ENCODE measurements at places on chromosomes 5 and 9.
A peak's percentile ranks its signal among the peaks of the same experiment; 100 is the strongest.

GRCh38 chr5:115377468-115378217 lies 81.2 kb upstream of the CCDC112 start:
- DNase-seq = peak; percentile 96

DNA sequence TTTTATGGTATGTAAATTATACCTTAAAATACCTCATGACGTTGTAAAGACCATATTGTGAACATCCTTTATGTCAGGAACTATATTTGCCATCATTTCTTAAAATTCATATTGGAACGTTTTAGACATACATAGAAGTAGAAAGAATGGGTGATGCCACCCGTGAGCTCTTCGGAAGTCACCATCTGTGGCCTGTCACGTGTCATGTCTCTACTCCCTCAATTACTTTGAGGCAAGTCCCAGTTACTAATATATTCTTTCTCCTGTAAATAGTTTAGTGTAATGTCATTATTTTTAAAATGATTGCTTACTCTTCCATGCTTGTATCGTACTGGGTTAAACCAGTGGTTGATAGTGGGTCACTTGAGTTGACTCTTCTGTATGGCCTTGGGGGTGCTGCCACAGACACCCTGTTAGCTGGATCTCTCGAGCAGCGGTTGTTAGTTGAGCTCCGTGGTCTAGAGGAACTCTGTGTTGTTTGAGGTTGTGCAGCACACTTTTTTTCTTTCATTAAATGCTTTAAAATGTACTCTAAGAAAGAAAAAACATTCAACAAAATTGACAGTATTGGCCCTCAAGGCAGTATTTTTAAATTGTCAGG lies 66.2 kb downstream of the TRIO start:
- no peak for DNase-seq

DNA sequence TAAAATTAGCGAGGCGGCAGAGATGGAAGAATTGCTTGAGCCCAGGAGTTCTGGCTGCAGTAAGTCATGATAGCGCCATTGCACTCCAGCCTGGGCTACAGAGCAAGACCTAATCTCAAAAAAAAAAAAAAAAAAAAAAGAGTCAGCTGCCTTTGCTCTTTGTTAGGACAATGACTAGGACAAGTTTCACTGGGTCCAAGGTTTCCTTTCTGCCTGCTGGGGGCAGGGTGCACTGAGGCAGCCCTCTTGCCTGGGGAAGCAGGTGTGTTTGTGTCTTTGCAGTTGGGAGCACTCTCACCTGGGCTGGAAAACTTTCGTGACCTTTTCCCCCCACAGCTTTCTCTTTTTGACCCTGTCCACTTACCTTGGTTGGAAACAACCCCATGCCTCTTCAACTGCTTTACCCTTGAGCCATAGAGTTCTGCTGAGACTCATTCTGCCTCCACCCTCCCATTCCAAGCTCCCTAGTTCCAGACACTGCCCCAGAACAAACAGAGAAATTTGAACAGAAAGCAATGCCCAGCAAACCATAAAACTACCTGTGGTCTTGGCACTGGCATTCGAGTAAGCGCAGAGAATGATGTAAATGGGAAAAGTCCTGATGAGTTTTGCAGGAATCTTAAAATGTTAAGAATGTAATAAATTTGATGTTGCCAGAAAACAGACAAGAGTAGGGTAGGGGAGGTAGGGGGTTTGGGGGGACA lies 17.0 kb upstream of the MYO10 start:
- no peak for DNase-seq

- DNase-seq = no peak
Measured at GRCh38 chr5:855771-856530, 5.2 kb upstream of the ZDHHC11 start.

DNA sequence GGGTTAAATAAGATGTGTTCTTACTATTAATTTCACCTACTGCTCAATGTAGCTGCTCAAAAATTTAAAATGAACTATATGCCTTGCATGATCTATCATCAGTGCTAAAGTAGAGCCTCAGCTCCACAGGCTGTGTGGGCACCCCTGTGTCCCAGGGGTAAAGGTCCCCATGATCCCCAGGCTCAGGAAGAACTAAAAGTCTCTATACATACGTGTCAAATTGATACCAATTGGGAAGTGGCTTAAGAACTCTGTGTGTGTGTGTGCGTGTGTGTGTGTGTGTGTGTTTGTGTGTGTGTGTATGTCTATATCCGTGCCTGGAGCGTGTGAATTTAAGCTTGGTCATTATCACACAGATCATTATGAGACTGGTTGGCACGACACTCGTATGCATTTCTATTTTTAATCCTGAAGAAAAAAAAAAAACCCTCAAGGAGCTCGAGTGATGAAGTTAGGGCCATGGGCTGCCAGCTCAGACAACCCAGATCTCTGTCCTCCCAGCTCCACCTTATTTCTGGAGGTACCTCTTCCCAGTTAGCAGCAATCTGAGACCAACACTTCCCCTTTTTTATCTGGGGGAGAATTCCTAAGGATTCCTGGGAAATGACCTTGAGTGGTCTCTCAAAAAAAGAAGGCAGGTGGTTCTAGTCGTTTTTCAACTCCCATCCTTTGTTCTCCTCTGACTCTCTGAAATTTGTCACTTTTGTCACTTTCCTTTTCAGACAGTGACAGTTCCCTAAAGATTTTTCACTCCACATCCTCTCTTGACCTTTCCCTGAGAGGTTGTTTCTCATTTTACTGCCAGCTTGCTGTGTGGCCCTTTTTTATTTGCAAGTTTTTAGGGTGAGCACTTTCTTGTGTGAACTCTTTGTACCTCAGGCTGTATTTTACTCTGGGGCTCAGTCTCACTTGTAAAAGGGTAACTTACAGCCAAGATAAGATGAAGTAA lies 45.7 kb upstream of the CTXN3 start:
- no peak for DNase-seq

- peak; percentile 75 for DNase-seq
Measured at GRCh38 chr9:96420468-96421219, 2.5 kb upstream of the ZNF367 start.

GRCh38 chr9:110668570-110669167 lies at the start of gene MUSK:
Gene MUSK (plus strand): TSS chr9:110668791. CDS start chr9:110668905, 114 bp downstream.
- no peak for DNase-seq

DNA sequence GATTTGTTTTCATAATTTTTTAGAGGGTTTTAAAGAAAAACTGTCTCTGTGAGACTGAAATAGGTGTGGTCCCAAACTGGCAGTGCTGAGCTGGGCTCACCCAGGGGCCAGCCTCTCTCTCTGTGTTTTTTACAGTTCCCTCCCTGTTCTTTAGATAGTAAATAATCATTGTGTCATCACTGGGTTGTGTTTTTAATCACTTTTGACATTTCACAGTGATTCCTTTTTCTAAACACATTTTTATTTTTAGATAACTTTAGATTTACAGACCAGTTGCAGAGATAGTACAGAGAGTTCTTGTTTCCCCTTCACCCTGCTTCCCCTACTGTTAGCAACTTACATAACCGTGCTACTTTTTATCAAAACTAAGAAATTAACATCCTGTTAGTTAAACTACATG lies 44.4 kb downstream of the MAP1B start:
- no peak for DNase-seq

GRCh38 chr9:130298662-130299279 lies 33.2 kb downstream of the HMCN2 start:
- DNase-seq = no peak

DNA sequence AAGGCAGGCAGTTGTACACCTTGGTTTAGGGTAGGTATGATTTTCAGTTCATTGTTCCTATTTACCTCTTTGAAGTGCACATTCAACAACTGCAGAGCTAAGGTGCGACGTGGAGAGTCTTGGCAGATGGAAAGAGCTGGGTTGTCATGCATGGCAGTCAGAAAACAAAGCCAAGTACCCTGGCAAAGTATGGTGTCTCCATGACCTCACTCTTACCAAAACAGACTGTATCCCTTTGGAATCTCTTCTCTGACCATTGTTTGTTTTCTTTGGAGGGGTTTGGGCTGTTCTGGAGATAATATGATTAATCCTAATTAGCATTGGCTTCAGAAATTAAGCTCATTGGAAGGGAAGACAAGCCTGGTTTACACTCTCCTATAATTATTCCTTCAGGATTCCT lies 665.7 kb downstream of the DNAH5 start:
- no peak for DNase-seq

- no peak for DNase-seq
Measured at GRCh38 chr5:41967401-41967800, 42.3 kb downstream of the FBXO4 start.

- DNase-seq = peak; percentile 33
Measured at GRCh38 chr5:142053426-142054151, 40.8 kb upstream of the GNPDA1 start.

GRCh38 chr5:41148448-41148847 lies 64.9 kb downstream of the C6 start:
- DNase-seq = no peak

DNA sequence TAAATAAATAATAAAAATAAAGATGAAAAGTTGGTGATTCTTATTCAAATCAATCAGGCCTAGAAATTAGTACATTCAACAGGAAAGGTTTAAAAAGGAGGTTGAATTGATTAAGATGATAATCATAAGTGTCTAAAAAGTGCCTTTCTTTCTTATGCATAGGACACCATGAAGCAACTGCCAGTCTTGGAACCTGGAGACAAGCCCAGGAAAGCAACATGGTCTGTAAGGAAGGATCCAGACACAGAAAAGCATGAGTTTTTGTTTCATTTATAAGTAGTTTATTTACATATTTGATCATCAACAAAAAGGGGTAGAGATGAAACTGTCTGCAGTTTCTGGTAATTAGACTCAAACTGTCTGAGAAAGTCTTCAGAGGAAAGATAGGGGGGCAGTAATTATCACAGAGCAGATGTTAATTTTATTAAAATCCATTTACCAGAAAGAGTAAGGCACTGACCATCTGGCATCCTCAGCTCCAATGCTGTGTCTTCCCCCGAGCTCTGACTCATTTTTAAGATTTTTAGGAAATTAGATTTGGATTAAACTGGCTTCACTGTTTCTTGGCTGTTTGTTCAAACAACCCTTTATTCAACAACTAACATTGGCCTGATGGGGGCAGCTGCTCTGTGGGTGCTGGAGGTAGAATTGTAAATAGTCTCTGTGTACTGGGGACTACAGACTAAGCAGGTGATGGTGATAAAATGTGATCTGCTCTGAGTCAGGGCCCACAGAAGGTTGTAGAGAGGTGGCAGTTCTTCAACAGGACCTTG lies 2.7 kb downstream of the RABEPK start:
- no peak for DNase-seq

DNA sequence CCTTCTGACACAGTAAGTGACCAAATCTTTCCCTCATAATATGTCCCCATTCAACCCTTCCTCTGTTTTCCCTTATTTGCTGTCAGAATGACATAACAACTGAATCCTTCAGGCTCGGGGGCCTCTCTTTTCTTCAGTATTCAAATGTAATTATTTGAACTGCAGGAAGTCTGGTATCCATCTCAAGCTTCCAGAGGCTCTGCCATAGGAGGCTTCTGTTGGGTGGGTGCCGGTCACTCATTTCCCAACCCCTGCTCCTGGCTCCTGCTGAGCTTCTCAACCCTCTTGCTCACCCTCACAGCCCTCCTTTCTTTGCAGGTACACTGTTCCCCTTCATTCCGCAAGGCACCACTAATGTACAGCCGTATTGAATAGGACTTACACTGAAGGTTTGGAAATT lies 151.8 kb upstream of the MAP3K1 start:
- DNase-seq = no peak

DNA sequence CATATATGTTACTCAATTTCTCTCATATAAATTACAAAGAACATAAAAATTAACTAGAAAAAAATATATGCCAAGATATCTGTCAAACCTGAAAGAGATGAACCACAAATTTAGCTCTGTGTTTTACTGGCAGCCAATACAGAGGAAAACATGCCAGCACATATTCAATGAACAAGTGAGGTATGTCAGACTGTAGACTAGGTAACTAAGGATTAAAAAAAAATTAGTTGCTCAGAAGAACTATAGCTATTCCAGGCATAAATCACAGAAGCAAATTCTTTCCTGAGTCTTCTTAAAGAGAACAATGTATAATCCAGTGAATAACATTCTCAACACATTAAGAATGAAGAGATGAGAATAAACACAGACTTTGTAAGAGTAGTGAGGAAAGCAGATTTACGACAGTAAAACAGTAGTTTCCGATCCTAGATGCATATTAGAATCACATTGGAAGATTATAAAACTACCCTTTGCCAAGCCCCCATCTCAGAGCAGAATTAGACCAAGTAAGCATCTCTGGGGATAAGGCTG lies 20.6 kb upstream of the CAAP1 start:
- DNase-seq = no peak
